ENCODE measurements at places on chromosomes 6 and 20.

- DNase-seq = no peak
Observed at GRCh38 chr20:19872001-19872400, 113.9 kb downstream of the RIN2 start.

DNA sequence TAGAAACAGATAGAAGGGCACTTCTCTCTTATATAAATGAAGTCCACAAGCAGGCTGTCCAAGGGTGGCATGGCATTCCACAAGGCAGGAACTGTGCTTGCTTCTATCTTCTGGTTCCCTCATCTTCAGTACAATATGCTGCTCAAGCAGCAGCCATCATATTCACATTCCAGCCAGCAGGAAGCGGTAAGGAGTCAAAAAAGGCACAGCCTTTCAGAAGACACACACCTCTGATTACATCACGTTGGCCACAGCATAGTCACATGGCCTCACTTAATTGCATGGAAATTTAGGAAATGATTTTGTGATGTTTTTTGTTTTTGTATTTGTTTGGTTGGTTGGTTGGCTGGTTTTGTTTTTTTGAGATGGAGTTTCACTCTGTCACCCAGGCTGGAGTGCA is 19.0 kb downstream of the REM1 start:
- no peak for DNase-seq

DNA sequence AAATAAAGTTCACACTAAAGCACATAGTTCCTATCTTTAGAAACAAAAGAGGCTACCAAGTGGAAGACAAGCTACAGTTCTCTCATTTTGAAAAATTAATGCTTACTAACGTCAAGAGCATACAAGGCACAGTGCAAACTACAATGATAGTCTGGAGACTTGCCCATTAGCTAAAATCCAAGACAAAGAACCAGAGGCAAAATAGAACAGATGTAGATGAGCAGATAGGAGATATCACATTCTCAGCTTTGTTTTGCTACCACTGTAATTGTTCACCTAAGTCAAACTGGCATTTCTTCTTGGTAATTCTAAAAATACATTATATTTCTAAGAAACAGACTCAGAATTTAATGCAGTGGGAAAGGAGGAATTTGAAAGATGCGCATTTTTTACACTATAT is 5.2 kb downstream of the TMEM30A start:
- no peak for DNase-seq

DNA sequence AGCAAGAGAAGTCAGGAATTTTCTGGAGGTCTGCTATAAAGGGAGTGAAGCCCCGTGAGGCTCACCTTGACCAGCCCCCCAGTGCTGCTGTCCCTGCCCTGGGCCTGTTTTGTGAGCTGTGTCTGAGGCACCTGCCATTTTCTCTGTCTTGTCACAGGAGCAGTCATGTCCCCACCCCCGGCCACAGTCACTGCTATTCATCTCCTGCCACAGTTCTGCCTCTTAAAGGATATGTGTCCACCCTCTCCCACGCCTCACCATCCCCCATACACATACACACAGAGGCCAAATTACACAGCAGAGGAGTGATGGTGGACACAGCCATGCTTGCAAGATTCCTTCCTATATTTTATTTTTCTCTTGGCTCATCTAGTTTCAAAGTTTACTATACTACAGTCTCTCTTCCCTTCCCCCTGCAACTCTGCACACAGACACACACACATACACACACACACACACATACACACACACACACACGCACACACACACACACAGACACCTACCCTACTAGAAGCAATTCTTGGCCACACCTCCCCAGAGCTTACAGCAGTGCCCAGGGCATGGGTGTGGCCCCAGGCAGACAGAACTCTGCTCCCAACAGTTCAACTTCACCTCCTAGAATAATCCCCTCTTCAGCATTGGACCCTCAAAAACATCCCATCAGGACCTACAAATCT is 68.7 kb upstream of the TAB2 start:
- no peak for DNase-seq

DNA sequence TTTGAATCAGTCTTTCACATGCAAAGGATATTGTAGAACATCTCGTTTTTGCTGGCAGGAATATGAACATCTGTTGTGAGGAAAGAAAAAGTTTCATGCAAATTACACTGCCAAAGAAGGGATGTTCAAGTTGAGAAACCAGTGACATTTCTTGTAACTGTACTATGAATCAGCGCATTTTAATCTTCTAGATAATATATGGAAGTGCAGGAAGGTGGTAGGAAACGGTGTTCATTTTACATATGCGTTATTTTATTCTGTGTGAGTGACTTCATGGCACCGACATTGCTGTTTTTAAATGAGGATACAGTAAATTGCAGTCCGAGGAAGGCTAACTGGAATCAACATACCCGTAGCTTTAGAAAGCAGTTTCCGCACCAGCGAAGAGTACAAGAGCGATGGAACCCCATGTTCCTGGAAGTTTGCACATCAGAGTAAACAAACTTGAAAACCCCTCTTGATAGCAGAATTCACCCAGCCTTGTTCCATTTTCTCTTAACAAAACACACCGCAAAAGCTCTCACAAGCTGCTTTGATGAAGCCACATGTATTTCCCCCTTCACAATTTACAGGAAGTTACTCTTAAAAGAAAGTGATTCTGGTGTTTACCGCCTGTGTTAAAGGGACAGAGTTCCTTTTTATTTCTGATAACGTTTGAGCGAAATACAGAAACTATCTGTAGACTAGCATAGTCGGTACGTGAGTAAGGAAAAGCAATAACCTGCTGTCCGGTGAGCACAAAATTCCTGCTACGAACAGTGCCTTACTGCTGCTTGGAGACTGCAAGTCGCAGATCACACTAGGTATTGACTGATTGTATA is 11.5 kb downstream of the PRDM1 start:
- DNase-seq = no peak
